CMK (cell line): ENCODE measurements at places on chromosomes 6 and 20.

DNA sequence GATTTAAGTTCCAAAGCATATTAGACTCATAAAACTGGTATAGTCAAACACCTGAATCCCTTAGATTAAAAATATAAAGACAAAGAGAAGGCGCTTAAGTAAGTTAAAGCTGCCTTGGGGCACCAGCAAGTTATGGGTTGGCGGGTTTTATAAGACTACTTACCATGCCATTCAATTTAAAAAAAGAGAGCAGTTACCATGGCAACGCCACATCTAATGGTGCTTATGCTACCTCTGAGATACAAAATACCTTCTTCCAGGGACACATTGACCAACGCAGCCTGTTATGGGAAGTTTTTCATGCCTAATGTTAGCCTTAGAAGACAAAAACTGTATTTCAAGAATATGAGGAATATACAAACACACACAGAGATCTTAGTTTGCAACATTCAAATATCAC lies 713.6 kb downstream of the RNF144B start:
- no peak for DNase-seq

DNA sequence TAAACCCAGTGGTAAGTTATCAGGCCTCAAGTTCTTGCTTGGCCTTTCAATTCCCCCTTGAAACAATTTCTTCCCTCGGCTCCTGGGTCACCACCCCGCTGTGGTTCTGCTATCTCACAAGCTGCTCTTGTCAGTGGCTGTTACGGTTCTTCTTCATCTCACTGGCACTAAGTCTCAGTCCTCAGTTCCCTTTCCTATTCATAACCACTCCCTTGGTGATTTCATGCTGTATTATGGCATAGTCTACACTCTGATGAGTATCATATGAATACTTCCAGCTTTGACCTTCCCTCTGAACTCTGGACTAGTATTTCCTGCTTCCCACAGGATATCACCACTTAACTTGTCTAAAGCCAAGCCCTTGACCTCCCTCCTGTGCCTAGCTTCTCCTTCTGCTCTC lies 7.9 kb downstream of the TAAR1 start:
- DNase-seq, result no peak

DNA sequence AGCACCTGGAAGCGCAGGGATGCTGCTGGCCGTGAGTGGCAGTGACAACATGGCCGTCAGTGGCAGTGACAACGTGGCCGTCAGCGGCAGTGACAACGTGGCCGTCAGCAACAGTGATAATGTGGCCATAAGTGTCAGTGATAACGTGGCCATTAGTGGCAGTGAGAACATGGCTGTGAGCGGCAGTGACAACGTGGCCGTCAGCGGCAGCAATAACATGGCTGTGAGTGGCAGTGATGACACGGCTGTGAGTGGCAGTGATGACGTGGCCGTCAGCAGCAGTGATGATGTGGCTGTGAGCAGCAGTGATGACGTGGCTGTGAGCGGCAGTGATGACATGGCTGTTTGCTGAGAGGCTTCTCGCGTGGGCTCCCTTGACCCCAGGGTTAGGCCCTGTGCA lies 169.8 kb downstream of the ERMARD start:
- no peak for DNase-seq

- DNase-seq, result no peak
Measured at GRCh38 chr20:41299899-41300298, 17.6 kb downstream of the ZHX3 start.

- no peak for DNase-seq
Measured at GRCh38 chr6:106513808-106514582, 115.3 kb downstream of the RTN4IP1 start.

DNA sequence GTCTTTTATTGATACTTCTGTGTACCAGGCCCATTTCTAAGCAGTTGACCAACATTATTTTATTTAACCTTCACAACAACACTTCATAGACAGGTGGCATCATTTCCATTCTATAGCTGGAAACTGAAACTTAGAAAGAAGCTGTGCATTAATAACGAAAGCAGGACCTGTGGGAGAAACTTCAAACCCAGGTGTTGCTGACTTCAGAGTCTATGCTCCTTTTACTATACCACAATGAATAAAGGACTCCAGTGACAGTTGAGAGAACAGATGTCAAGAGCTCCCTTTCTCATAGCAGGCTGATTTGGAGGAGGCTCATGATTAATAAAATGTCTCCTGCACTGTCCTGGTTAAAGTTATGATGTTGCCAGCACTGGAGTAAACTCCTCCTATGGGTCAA lies 56.6 kb upstream of the POU3F2 start:
- no peak for DNase-seq

DNA sequence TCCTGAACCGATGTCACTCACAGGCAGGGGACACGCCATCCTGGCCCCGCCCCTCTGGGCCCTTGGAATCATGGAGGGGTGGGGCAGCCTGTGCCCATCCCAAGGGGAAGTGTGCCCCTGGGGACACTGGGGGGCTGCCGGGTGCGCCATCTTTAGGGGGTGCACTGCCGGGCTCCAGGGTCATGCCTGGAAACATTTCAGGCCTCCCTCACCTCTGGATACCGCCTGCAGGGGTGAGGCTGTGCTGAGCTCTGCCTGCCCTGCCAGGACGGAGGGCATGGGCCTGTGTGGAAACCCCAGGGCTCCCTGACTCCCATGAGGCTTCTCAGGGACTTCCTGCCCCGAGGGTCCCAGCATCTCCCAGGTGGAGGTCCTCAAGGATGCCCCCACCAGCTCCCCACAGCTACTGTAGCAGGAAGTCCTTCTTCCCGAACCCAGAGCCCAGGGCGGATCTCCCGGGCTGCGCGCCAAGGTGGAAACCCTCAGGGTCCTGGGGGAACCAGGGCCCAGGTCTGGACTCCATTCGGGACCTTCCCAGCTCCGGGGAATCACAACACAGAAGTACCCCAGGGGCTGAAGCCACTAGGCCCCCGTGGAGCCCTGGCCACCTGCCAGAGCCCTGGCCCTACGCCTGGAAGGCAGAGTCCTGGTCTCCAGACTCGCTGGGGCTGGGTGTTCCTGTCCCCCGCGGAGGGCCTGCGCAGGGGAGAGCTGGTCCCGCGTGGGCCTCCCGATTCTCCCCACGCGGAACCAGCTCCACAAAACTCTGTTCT lies 15.6 kb downstream of the CHRNA4 start:
- DNase-seq, result no peak

DNA sequence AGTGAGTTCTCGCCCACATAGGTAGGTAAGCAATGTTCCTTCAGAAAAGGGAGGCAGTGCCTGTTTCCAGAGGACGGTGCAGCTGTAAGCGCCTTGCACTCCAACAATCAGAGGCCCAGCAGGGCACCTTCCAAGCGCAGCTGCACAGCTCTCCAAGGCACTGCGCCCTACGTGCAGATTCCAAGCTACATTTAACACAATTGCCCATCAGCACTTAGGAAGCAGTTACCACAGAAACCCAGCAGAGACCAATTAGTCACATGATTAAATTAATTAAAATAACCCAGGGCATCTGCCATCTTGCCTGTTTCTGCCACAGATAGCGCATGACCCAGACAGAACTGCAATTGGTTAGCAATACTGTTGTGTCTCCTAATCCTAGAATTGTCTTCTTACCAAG lies 65.5 kb downstream of the SOBP start:
- no peak for DNase-seq

- DNase-seq, result no peak
Measured at GRCh38 chr20:49899541-49900383, 15.6 kb downstream of the SPATA2 start.

GRCh38 chr6:14454473-14454775 lies 336.9 kb downstream of the CD83 start:
- no peak for DNase-seq

- no peak for DNase-seq
Measured at GRCh38 chr20:33233129-33233774, 2.5 kb upstream of the BPIFA1 start.

- no peak for DNase-seq
Measured at GRCh38 chr6:53263917-53264316, 84.8 kb downstream of the ELOVL5 start.

DNA sequence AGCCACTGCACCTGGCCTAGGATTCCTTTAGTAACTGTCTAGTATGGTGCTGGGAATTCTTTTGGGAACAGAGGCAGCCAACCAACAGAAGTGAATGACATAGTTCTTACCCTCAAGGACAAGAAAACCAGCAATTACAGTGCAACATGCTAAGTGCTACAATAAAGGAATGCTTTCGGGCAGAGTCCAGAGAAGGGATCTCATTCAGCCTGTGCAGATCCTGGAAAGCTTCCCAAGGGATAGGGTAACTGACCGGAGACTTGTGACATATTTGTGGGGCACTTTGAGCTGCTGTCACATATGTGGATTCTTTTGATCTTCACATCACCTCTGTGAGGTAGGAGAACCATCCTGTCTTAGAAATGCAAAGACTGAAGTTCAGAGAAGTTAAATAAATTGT lies 46.8 kb downstream of the C6orf15 start:
- no peak for DNase-seq
